ENCODE measurements at places on chromosomes 2 and 18.

DNA sequence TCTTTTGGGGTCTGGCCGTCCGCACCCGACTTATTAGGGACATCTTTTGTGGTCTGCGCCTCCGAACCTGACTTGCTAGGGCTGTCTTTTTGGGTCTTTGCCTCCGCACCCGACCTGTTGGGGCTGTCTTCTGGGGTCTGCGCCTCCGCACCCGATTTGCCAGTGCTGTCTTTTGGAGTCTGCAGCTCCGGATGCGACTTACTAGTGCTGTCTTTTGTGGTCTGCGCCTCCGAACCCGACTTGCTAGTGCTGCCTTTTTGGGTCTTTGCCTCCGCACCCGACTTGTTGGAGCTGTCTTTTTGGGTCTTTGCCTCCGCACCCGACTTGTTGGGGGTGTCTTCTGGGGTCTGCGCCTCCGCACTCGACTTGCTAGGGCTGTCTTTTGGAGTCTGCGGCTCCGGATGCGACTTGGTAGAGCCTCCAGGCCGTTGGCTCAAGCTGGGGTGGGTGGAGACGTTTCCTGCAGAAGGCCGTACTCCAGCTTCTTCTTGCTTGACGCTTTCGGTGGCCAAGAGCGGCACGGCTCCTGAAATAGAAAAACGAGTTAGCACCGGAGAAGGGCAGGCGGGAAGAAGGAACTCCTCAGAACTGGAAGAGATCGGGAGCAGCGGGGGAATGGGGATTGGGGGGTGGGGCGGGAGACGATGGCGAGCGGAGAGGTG, 498 bp downstream of the TGOLN2 start:
- no peak for DNase-seq

- no peak for DNase-seq
These were observed 145.8 kb upstream of the MGAT5 start for GRCh38 chr2:134108113-134108512.

- no peak for DNase-seq
These were observed 37.1 kb upstream of the ASAP2 start for GRCh38 chr2:9169349-9170107.

- DNase-seq: no peak
These were observed 35.4 kb upstream of the ARMC9 start for GRCh38 chr2:231163011-231163410.

- no peak for DNase-seq
These were observed 40.6 kb downstream of the CPO start for GRCh38 chr2:206979922-206980321.

DNA sequence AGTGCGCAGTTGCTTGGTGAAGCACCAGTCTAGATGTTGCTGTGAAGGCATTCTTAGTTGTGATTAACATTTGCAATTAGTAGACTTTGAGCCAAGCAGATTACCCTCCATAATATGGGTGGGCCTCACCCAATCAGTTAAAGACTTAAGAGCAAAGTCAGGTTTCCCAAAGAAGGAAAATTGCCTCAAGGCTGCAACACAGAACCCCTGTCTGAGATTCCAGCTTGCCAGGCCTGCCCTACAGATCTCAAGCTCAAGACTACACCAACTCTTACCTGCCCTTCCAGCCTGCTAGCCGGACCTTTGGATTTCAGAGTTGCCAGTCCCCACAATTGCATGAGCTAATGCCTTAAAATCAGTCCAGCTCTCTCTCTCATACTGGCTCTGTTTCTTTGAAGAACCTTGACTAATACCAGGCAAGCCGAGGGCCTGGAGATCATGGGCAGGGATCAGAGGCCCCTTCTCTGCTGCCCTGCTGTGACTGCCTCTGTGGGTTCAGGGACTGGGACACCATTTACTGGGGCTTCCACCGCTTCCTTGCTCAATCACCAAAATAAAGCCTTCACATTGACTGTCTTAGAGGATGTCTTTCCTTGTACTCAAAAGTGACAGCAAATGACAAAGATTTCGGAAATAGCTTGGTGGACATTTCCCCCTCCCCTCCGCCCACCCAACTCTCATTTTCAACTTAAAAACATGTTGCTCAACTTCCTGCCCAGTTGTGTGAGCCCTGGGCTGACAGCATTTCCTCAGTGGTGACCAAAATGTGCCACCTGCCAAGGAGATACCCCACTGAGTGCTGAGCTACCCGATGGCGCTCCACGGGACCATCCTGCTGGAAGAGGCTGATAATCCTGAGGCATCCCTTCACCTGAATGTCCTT, 86.7 kb downstream of the GALNT14 start:
- no peak for DNase-seq

DNA sequence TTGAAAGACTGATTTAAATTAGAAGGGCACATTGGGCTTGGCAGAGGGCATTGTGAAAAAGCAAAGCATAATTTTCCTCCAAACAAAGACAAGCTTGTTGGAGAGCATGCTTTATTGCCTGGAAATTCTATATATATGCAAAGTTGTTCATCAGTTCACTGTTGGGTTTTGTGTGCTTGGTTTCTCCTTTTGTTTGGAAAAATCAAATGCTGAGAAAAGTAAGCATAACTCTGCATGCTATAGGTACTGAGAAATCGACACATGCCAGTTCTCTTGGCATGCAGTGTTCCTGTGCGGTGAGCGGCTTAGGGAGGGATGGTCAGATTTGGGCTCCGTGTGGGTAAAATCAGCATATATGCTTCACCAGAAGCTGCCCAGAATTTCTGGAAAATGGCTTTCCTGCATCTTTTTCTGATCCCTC, 161.0 kb downstream of the RAPGEF4 start:
- no peak for DNase-seq

DNA sequence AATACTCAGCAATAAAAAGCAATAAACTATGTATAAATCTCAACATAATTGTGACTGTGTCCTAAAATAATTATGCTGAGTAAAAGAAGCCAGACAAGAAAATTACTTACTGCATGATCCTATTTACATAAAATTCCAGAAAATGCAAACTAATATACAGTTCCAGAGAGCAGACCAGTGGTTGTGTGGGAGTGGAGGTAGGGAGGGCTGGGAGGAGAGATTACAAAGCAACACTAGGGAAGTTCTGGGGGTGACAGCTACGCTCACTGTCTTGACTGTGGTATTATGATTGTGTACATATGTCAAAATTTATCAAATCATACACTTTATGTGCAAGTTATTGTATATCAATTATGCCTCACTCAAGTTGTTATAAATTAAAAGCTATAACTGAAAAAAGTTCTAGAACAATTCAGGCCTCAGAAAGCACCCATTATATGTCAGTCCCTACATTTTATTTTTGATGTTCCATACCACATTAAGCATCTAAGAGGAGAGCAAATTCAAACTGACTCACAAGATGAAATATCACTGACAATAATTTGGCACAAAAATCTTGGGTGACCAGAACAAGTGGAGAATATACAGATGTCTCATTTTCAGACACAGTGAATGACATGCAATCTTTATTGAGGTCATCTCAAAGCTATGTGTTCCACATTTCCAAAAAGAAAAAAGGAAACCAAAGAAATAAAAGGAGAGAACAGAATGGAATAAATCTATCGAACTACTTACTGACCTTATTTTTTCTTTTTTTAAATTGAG, 85.1 kb downstream of the ANTXR1 start:
- no peak for DNase-seq

GRCh38 chr2:67917332-67918054, 145.3 kb downstream of the C1D start:
- no peak for DNase-seq

DNA sequence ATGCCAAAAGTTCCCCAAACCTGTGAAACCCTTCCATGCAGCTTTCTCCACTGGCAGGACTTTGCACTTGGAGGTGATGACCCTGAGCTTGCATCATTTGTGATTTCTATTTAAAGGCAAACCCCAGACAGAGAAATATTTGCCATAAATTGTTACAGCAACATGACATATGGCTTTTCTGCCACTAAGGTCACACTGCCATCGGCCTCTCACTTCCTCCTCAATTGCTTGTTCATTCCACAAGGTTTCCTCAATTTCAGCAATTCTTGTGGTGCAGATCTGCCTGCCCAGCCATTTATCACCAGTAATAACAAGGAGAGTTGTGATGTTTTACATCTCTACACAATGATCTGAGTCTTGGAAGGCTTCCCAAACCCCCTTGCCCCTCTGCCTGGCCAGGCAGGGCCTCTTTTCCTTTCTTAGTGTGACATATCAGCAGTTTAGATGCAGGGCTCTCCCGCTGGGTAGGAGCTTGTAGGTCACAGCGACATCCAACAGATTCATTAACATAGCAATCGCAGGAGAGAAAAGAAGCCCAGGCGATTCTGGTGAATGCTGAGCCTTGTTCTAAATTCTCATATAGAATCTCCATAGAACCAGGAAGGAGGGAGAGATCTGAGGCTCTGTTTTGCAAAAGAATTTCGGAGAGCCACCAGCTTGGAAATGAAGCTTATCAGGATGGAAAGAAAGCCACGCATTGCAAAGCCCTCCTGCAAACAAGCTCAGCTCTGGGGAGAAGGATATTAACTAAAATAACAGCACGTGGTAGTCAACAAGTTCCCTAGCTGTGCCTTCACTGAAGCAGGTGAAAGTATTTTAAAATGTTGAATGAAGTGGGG, 46.7 kb upstream of the ITGA6 start:
- DNase-seq: no peak

DNA sequence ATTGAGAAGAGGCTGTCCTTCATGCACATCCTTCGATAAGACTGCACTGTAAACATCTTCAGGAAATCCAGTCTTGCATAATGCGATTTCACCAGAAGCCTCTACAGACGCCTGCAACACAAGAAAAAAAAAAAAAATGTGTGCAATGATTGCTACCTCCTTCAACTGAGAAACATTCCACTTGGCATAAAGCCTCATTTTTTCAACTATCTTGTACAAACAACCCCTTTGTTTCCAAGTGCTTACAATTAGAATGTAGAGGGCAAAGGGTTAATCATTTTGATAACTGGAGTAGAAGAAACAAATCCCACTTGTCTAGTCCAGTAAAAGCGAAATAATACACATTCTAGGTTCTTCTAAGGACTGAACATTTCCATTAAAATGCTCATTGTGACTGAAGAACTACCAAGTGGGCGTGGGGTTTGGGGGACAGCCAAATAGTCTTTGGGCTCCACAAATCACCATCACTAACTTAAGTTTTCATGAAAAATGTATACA, 29.2 kb downstream of the CDH2 start:
- DNase-seq: no peak

DNA sequence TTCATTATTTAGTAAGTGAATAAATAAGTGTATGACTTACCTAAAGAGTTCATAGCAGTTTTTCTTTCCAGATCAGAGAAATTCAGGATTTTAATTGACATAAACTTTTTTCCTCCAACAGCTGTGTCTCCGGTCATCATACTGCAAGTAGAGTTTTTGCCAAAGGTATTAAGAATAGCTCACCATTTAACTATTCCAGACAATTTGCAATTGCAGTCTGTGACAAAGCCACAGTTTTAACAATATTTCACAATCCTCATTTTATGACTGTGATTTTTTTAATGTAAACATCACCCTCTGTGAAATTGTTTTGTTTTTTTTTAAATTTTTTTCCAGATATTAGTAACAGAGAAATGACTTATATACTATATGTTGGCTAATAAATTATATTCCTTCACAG, 199.1 kb downstream of the TRIB2 start:
- no peak for DNase-seq

DNA sequence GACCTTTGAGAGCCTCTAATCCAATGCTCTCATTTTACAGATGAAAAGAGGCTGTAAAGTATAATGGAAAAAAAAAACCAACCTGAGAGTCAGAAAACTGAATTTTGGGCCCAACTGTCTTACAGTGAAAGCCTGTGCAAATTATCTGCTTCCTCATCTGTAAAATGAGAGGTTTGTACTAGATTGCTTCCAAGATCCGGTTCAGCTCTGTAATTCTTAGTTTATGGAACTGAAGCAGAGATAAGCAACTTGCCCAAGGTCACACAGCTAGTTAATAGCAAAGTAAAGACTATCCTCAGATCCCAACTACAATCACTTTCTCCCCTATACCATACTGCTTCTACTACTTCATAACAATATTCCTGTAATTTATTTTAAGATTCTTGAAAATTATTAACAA, 6.3 kb downstream of the TLK1 start:
- DNase-seq: no peak

GRCh38 chr18:64032312-64032711, 62.4 kb downstream of the SERPINB8 start:
- no peak for DNase-seq

GRCh38 chr2:190467575-190468083, 59.5 kb downstream of the MFSD6 start:
- DNase-seq: no peak

GRCh38 chr2:241951920-241952319, 82.4 kb downstream of the RTP5 start:
- no peak for DNase-seq

DNA sequence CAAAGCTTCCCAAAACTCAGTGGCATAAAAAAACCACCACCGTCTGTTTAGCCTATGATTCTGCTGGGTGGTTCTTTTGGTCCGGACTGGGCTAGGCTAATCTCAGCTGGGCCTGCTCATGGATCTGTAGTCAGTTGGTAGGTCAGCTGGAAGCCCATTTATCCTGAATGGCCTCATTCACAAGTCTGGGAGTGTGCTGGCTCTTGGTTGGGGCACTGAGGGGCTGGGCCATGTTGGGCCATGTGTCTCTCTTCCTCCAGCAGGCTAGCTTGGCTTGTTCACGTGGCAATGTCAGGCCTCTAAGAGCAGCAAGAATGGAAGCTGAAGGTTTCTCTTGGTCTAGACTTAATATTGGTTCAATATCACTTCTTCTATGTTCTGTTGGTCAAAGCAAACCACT, 95.7 kb upstream of the HS6ST1 start:
- no peak for DNase-seq

- DNase-seq: no peak
These were observed 36.2 kb downstream of the FBLN7 start for GRCh38 chr2:112174383-112174782.

GRCh38 chr2:220451438-220451837, 824.0 kb downstream of the SLC4A3 start:
- DNase-seq: no peak

GRCh38 chr2:238859636-238860347, 11.9 kb downstream of the TWIST2 start:
- no peak for DNase-seq

DNA sequence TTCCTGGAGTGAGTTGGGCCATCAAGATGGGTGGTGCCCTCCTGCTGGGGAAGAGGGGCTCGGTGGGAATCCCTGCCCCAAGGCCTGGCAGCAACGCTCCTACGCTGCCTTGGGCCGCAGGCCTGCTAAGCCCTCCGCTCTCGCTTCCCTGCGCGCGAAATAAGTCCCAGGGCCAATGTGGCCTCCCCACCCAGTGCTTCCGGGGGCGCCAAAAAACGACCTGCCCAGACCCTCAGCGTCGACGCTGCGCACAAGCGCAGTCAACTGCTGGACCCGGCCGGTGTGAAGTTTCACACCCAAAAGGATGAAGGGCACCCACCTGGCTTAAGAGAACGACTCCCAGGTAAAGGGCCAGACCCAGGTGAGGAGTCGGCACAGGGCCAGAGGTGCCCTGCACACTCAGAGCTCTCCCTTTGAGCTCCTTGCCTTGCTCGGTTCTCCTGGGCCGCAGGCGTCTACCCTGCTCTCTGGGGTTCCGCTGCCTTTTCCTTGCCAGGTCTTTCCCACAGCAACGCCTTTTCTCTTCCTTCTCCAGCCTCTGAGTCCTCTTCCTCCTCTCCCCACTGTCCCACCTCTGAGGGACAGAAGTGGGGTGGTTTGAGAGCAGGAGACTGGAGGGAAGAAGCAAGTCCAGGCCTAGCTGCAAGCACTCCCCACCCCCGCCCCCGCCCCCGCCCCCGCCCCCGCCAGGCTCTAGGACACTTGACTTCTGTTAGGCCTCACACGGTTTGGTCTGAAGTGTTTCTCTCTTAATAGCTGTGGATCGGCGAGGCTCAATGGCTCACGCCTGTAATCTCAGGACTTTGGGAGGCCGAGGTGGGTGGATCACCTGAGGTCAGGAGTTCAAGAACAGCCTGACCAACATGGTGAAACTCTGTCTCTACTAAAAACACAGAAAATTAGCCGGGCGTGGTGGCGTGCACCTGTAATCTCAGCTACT, at the start of gene DNAJC5G:
Gene DNAJC5G (plus strand): TSS at position 223 of the 940 bp plus-strand sequence. CDS start 1,296 bp downstream, outside the sequence.
- no peak for DNase-seq
